ENCODE measurements at places on chromosomes 6 and 20.

GRCh38 chr6:15464211-15464725 lies 198.6 kb downstream of the DTNBP1 start:
- no peak for DNase-seq

DNA sequence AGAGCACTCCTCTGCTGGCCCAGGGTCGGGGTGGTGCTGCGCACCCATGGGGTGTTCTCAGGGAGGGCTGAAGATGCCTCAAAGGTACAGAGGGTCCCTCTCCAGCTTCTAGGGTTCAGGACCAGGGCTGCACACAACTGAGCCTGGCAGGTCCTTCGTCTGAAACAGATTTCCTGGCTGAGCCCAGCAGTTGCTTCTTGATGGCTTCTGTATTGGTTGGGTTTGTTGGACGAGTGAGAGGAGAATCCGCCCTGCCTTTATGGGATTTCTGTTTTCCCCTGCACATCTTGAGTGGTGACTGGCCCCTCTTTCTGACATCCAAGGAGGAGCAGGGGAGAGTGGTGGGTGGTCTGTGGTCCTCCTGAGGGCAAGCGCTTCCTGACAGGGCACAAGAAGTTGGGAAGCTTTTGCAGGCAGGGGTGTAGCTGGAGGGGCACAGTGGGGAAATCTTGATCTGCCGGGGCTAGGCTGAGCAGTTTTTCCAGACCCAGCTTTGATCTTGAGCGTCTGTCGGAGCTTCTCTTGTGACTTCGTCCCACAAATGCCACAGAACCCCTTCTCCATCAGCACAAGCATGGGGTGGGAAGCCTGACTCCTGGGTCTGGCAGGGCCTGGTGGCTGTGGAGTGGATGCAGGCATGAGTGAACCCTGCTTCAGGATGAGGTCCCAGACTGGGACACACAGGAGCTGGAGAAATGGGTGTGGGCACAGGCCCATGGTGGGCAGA lies 116.5 kb downstream of the SYNDIG1 start:
- DNase-seq: no peak

DNA sequence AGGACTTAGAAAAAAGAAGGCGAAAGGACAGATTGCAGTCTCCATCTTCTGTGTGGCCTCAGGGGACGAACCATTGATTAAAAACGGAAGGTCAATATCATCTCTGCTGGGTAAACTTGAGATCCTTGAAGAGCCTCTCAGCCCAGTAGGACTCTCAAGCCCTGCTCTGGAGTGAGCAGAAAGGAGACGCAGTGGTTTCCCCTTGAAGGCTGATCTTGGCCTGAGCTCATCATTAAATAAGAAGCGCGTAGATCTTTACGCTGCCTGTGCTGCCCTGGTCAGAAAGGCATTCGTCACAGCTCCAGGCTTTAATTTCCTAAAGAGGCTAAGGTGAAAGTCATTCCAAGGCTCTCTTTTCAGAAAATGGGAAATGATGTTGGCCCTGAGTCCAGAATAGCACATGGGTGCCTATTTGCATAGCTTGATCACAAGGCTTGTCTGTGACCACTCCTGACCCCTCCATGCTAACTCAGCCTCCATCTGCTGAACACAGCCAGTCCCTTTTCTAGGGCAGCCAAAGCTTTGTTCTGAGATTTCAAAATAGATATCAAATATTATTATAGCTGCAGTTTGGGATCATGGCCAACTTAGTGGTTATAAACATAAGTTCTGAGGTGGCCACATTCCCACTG lies 29.3 kb upstream of the XRN2 start:
- no peak for DNase-seq

- no peak for DNase-seq
Observed at GRCh38 chr6:5707281-5708045, 299.3 kb downstream of the NRN1 start.

- no peak for DNase-seq
Observed at GRCh38 chr20:38810926-38811630, 5.6 kb downstream of the PPP1R16B start.

DNA sequence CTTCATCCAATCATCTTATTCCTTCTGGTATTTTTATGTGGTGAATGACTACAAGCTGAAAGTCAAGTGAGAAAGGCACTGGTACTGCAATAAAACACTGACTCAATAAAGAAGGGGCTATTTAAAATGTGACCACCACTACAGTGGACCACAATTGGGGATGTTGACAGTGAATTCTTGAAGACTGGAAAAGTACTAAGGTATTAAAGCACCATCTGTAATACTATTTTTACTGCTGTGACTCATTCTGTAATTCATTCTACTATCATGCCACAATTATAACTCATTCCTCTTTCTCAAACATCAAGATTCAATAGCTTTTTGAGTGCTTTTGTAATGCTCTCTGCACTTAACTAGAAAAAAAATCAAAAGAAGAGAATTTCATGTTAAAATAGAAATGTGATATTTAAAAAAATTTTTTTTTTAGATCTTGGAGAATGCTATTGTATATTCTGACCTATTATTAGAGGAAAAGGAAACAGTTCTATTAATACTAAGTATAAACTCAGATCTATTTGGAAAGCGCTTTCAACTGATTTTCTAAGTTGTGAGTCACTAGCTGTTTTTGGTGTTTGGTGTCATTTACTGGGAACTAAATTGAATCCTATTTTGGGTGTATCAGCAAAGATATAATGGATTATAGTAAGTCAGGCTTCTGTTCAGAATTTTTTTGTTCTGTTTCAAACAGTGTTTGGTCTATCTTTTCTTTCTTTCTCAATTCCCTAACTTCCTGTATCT lies 104.7 kb upstream of the TMEM170B start:
- peak; percentile 95 for DNase-seq

- DNase-seq: no peak
Observed at GRCh38 chr20:57263801-57264792, 2.3 kb downstream of the BMP7 start.

DNA sequence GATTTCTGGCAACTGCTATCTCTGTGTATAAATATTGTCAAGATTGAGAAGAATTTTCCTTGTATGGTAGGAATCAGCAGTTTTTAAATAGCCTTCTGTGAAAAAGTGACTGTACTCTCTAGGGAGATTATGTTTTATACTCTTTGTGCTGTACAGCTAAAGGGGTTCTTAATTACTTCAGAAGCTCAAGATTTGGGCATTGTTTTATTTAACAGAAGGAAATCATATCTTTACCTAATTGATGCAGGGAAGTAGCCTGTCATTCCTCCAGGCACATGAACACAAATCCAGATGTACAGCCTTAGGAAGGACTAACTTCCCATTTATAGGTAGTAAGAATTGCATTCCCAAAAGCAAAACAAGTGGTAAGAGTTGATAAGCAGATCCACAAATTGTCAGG lies 1.3 kb downstream of the CALHM5 start:
- DNase-seq: no peak

- peak; percentile 57 for DNase-seq
Observed at GRCh38 chr20:3000852-3001523, 42.4 kb upstream of the GNRH2 start.

DNA sequence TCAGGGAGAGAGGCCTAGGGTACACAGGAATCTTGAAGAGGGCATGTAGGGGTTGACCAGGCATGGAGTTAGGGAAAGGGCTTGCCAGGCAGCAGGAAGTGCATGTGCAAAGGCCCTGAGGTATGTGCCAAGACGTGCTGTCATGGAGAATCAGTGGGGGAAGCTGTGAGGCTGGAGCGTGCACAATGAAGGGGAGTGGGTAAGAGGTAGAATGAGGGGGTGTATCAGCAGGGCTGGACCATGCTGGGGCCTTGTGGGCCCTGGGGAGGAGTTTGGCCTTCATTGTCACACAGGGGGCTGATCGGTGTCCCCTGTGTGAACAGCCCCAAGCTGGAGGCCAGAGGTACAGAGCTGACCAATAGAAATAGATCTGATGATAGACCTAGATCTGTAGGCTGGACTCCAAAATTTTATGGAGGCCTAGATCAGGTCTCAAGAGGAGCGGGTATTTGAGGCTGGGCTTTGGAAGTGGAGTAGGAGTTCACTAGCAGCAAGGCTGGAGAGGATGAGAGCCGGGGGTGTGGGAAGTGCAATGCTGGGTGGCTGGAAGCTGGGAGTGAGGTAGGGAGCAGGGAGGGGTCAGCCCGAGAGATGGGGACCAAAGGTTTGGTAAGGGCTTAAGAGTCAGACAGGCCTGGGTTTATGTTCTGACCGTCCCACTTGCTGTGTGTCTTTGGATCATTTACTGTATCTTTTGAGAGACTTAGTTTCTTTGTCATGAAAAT lies 3.0 kb downstream of the SRC start:
- DNase-seq: no peak

DNA sequence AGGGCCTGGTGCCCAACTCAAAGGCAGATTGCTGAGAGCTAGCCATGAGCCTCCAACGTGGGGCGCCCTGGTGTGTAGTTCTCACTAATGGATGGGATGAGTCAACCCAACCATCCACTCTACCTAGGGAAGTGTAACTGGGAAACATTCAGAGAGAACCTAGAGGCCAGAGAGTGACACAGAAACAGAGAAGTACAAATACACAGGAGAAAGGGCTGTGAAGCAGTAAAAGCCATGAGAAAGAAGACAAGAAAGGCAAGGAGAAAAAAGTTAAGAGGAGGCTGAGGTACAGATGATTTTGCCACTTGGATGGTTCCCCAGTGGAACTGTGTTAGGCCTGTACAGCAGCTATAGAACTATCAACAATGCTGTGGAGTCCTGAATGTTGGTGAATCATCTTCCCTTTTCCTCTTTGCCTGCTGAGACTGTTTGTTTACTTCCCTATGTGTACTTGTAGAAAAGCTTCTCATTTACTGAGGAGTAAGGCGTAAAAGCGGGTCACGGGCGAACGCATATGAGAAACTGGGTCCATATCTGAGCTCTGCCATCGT lies 39.0 kb downstream of the MAN1A1 start:
- no peak for DNase-seq

DNA sequence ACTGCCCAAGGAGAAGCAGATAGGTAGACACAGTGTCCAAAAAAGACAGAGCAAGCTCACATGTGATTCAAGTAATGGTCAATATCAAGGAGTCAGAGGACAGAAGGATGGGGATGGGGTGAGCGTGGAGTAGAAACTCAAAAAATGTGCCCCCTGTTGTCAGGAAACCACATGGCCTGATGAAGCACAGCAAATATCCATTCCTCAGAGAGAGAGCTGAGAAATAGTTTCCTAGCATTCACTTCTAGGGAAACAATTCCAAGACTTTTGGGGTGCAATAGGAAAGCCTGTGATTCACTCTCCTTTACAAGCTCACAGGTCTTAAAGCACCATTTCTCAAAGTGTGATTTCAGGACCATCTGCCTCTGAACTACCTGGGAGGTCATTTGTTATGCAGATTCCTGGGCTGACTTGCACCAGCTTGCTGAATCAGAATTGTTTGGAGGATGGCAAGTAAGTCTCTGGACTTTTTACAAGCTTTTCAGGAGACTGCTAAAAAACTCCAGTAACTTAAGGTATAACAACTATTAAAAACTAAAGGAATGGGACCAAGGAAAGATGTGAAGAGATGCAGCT lies 432.8 kb downstream of the HDGFL1 start:
- DNase-seq: no peak

- DNase-seq: peak; percentile 20
Observed at GRCh38 chr6:126786262-126786661, 332.2 kb upstream of the RSPO3 start.

DNA sequence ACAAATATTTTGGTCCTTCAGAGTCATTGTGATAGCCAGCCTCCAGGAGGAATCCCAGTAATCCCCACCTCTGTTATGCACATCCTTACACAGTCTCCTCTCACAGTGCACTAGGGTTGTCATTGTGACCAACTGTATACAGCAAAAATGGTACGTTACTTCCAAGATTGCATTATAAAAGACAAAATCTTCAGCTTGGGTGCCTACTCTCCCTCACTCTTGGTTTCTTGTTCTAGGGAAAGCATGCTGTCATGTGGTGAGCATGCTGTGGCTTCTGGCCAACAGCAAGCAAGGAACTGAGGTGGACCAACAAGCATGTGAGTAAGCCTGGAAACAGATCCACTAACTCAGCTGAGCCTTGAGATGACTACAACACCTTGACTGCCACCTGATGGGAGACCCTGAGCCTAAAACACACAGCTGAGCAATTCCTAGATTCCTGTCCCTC lies 130.1 kb upstream of the DST start:
- DNase-seq: peak; percentile 85

GRCh38 chr6:158121335-158121734 lies 46.7 kb downstream of the SERAC1 start:
- no peak for DNase-seq

DNA sequence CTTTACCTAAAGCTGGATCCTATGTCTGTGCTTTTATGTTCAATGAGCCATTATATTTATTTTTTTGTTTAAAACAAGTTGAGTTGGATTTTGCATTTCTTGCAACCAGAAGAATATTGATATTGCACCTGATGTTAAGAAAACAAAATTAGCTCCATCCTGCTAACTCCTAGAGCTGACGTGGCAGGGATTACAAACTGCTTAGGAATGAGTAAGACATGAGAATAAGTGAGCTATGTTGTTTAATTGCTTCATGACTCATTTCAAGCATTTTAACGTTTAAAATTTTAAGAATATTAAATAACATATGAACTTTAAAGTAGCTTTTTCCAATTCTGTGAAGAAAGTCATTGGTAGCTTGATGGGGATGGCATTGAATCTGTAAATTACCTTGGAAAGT lies 663.5 kb downstream of the EPM2A start:
- peak; percentile 79 for DNase-seq

DNA sequence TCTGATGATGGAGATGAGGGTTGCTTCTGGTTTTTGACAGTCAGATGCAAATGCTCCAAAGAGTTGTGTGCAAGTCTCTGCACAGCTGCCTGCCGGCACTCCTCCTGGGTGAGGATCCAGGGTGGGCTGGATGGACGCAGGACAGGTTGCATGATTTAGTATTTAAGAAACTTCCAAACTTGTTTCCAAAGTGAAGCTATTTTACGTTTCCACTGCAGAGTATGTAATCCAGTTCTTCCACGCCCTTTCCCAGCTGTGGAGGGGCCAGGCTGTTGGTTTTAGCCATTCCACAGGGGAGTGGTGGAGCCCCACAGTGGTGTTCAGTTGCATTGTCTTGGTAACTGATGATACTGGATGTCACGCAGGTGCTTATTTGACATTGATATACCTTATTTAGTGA lies 157.3 kb downstream of the THBS2 start:
- no peak for DNase-seq
